Activated T-helper 9 cell treated with anti-CD3 and anti-CD28 coated beads, Interleukin-2, amount 50 U/mL, for 16 hours (primary cell): ENCODE measurements at places on chromosomes 16 and 17.

DNA sequence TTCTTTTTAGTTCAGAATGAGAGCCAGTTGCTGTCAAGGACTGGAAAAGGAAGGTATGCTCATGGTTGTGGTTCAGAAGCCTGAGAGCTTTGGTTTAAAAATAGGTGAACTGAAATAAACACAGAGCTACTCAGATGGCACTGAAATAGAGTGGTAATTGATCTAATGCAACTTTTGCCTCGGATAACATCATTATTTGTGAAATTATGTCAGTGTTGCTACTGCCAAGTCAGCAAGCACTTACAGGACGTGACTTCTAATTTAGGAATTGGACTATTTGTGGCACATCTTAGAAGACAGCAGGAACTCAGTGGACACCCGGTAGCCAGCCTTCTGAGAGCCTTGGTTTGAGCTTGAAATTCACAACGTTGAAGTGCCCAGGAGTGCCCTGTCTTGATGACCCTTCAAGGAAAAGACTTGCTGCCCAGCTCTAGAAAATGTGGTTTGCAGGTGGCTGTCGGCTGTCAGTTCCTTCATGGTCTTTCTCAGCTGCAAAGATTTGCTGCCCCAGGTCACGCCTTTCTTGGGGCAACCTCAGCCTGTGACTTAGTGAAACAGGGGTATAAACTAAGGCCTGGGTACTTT lies 42.0 kb upstream of the XYLT1 start:
- no peak for DNase-seq

DNA sequence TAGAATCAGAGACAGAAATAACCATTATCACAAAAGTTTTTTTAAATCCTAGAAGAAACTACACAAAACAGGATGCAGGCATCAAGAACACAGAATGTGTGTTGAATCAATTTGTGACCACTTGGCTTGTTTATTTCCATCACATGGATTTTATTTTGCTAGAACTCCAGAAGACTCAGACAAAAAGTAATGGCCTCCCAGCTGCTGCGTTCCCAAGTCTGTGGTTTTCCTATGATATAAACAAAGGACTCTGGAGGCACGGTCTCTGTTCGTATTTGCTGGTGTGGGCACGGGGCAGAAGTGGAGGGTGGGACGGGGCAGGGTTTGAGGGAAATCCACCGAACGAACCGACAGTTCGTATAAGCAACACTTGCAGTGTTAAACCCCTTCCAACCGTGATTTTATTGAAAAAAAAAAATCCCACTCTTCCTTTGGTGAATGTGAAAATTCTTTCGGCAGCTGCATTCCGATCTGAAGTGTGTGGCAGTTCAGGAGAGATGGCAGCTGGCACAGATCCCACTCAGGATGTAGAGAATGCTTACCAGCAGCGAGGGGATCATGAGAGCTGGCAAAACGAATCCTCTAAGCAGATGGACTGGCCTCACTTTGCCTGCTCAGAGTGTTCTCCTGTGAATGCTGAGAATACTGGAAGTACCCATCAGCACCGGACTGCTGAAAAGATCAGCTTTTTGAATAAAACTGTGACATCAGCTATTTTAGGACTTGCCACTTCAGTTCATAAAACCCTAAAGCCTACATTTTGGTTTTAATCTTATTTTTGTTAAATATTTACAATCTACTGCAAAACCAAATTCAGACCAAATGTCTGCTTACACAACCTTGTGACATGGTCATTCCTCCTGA lies 165.2 kb downstream of the VPS53 start:
- no peak for DNase-seq

DNA sequence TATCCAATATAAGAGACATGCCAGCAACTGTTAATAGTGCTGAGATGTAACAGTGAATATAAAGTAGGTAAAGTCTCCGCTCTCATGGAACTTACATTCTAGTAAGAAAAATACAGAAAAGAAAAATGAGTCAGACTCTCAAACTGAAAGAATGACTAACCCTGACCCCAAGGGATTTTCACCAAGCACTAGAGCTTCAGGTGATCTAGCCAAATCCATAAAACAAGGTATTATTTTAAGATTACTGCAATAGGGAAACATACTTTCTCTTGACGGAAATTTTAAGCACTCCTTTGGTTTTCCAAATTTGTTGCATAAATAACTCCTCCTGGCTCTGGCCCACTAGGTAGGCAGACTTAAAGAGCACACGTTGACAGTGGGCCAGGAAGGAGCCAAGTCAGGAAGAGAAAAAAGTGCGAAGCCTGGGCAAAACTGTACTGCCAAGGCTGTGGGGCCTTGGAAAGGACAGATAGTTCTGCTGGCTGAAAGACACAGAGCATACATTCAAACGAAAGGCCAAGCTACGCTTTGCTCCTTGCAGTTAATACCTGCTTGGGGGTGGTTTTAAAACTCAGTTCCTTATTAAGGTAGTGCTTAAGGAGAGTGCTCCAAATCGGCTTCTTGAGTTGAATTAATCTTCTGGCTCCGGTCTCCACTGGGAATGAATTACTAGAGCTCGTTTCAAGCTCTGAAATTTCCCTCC lies 1.4 kb downstream of the GOT2 start:
- no peak for DNase-seq

GRCh38 chr17:76152591-76152990 lies 11.5 kb upstream of the FOXJ1 start:
- DNase-seq: no peak

- DNase-seq: no peak
Observed at GRCh38 chr16:10579575-10579964, 828 bp downstream of the EMP2 start.

- DNase-seq: no peak
Observed at GRCh38 chr17:78925662-78926555, 722 bp upstream of the TIMP2 start.

DNA sequence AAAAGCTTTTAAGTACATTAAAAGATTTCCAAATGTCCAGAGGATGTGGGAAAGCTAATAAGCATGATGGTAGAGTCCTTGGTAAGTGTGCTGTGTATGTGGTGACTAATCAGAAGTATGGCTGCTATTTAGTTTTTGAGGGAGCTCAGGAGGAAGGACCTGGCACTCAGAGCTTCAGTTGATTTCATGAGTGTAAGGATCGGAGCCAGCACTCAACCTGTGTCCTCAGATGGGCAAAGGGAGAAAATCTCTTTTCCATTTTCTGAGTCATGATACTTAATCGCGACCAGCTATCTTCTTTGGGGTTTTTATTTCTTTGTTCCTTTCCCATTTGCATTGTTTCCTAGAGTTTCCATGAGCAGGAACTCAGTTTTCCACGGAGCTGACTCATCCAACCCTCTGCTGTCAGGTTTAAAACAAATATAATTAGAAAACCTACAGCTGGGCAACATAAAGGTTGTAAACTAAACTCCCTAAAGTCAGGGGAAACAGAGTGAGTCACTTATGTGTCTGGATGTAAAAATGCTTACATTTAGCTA lies 125.4 kb downstream of the MAP2K6 start:
- DNase-seq: no peak

DNA sequence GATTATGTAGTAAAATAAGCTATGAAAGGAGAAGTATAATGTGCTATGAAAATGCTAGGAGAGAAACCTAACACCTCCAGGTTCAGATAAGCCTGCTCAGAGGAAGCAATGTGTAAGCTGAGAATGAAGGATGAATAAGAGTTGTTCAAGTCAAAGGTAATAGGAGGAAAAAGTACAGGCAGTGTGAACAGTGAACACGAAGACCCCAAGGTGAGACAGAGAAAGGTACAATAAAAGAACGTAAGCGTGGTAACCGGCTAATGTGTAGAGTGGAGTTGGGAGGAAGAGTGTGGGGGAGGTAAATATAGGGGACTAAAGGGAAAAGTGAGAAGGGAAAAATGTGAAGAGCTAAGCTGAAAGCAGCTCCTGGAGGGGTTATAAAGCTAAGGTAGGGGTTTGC lies 74.2 kb downstream of the TTC19 start:
- DNase-seq: no peak

DNA sequence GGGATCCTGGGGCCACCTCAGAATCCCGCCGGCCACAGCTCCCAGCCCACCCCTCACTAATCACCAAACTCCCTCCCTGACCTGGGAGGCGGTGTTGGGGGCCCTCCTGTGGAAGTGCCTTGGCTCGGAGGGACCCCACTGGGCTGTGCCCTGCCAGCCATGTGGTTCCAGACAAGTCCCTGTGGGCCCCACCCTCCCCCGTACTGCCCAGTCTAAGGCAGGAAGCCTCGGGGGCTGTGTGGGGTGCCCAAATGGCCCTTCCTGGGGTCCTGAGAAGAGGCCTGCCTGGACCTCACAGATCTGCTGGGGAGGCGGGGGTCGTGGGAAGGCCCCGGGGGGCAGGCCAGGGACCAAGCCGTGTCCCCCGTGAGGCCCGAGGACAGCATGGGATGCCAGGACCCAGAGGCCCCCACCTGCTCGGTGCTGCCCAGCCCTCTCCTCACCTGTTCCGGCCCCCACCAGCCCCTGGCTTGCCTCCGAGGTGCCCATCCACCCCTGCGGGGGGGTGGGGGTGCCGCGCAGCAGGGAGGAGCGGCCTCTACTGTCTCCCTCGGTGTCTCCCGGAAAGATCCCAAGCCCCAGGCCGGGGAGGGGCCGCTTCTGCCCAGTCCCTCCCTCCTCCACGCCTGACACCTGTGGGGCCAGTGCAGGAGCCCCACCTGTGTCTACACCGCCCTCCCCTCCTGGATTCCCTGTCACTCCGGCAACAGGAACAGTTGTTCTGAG lies 9.3 kb upstream of the KREMEN2 start:
- no peak for DNase-seq

GRCh38 chr16:4450430-4450829 lies 24.0 kb downstream of the NMRAL1 start:
- no peak for DNase-seq
